ENCODE measurements at places on chromosomes 4 and X.

DNA sequence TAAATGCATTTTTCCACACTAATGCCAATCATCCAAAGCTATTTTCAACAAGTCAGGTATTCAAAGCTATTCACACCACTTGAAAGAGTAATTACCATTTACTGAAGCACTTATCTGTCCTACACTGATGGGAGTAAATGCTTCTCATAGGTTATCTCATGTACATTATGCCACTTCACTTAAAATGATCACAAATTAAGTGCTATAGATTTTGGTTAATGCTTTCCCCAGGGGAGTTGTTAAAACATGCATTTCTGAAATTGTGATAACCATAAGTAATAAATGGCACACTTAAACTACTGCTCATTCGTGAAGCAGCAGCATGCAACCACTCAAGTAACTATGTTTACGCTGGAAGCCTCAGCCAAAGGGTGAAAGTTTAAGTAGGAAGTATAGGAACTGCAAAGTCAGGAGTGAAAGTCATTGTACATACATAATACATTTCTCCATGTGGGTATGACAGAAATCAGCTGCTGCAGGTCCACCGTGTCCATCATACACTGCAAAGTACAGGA, 6.6 kb downstream of the PPM1K start:
- DNase-seq, result no peak

GRCh38 chr4:168507178-168507815, 10.4 kb downstream of the PALLD start:
- no peak for DNase-seq

DNA sequence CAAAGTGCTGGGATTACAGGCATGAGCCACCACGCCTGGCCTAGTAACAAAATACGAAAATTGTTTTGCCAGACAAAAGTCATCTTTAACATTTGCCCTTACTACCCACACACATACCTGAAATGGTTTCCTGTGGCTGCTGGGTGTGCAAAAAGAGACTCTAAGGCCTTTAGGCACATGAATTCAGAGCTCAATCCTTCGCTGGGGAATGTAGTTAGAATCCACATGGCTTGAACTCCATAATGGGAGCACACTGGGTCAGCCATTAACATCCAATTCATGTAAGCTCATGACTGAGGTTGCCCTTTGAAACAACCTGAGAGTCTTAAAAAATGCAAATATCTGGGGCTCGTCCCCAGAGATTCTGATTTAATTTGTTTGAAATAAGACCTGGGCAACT, 87.8 kb downstream of the HPGD start:
- no peak for DNase-seq

DNA sequence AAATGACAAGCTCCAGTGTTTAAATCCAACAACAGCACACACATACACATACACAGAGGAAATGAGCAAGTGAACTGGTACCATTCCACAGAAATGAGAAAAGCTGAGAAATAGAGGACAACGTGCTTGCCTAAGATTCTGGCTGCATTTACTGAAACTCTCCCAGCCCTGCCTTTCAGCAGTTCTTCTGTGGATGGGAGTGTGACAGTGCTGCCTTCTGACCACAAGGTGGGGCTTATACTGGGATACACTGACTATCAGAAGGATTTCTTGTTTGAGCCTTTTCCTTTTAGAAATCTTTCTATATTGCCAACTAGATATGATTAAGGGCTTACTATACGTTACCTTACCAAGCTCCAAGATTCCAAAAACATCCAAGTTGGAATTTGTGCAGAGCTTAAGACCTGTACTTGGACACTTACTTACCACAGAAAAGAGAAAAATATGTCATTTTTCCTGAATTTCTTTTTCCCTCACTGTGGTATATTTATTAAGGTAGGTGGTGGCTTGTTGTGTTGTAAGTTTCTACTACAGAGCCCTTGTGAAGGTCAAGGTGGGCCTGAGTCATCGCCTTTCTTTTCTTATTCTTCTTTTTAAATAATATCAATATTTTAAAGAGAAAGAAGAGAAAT, 10.7 kb upstream of the CXCL8 start:
- DNase-seq, result no peak

- no peak for DNase-seq
Measured at GRCh38 chr4:158005021-158005420, 167.8 kb downstream of the GASK1B start.

DNA sequence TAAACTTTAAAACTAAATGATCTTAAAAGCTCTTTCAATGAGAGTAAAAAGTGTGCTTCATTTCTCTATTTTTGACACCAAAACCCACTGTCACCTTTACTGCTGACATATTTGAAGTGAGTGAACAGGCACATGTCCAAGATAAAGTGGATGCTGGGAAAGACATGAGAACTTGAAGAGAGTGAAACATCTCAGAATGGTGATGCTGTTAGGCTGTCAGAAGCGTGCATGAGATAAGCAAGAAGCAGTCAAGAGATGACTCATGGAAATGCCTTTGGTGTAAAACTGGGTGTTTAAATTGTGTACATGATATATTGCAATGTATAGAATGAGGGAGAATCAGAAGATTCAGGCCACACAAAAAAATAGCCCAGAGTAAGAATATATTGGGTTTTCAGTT, 21.8 kb upstream of the GBA3 start:
- DNase-seq, result no peak

DNA sequence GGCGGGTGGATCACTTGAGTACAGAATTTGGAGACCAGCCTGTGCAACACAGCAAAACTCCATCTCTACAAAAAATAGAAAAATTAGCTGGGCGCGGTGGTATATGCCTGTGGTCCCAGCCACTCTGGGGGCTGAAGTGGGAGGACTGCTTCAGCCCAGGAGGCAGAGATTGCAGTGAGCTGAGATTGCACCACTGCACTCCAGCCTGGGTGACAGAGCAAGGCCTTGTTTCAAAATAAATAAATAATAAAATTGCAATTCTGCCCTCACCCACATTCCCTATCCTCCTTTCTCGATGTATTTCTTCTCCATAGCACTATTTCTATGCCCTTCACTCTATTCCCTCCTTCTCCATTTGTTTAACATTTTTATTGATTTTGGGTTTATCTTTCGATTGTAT, 8.7 kb upstream of the SLAIN2 start:
- DNase-seq, result no peak

DNA sequence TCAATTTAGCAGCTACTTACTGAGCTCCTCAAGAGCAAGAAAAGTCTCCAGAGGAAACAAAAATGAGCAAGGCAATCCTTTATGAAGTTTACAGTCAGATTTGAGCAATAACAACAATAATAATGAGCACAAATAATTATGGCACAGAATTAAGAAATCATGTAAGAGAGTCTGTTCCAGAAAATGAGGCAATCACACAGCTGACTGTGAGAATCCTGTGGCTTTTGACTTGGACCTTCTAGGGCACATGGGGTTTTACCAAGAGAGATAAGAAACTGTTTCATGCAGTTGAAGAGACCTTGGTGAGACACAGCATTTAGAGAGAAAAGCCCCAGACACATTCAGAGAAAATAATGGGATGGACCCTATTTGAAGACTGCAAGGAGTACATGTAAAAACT, 362.6 kb upstream of the MAGEB2 start:
- DNase-seq, result no peak

DNA sequence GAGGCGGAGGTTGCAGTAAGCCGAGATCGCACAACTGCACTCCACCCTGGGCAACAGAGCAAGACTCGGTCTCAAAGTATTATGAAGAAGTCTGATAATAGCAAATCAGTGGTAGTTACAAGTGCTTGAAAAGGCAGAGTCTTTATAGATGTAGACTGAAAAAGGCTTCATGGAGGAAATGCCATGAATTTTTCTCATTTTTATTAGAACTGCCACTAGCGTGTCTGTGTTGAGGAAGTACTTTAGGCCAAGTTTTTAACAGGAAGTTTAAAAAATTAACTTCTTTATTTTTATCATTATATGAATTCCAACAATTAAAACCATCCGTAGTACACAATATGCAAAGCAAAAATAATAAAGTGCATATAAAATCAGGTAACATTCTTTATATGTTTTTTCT, 32.8 kb upstream of the IL13RA1 start:
- DNase-seq, result no peak

DNA sequence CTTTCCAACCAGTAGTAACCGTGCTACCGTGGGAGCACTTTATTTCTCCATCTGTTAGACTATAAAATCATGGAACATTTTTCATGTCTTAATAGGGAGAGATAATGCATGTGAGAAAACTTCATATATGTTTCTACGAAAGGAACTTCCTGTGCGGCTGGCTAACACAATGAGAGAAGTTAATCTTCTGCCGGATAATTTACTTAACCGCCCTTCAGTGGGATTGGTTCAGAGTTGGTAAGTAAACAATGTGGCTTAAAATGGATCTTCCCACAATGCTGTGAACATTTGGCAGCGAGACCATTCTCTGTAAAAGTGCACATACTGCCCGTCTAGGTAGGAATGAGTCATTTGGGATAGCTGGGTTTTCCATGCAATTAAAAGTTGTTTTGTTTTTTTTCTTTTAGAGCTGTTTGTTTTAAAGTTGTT, 29.6 kb downstream of the PDK3 start:
- no peak for DNase-seq

- DNase-seq, result no peak
Measured at GRCh38 chr4:146245850-146246249, 31.5 kb downstream of the REELD1 start.

- no peak for DNase-seq
Measured at GRCh38 chr4:118113220-118113619, 78.9 kb downstream of the NDST3 start.

DNA sequence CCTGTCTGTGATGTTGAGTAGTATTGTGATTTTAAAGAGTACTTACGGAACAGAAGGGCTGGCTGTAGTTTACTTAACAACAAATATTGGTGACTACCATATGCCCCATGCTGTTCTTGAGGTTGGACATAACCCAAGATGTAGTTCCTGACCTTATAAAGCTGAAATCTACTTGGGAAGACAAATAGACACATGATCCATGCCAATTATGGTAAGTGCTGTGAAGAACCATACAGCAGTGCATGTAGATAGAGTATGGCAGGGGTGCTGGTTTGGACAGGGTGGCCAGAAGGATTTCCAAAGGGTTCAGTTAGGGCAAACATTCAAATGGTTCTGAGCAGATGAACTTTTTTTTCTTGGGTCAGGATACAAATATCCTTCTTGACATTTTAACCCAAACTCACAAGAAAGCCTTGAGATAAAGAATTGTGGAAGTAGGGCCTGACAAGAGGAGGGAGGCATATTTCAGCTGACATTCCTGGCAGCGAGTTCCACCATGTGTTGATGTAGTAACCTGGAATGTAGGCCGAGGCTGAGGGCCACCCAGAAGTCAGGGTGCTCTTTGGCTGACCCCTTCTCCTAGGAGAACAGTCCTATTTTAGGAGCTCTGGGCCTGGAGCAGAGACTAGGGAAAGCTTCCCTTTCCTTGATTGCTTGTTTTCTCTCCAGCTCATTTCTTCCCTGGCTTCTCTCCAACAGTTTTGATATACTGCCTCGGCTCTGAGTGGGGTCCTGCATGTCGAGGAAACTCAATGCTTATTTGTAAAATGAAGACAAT, 74.2 kb downstream of the FREM3 start:
- DNase-seq, result peak; percentile 3

All from NCI-H1092 (cell line).